T-helper 17 cell (primary cell): ENCODE measurements at places on chromosomes 11 and 22.

GRCh38 chr22:48147404-48147803, 1385.0 kb downstream of the TBC1D22A start:
- no peak for DNase-seq

- DNase-seq, result no peak
Observed at GRCh38 chr11:61782841-61783240, 9.6 kb downstream of the TMEM258 start.

- no peak for DNase-seq
Observed at GRCh38 chr11:47366020-47366490, 12.3 kb downstream of the SPI1 start.

GRCh38 chr22:48210198-48210580, 1447.7 kb downstream of the TBC1D22A start:
- no peak for DNase-seq
